ENCODE measurements at places on chromosomes 3 and 15.

GRCh38 chr3:190003681-190004123, 117.0 kb downstream of the P3H2 start:
- no peak for DNase-seq

GRCh38 chr15:72902245-72902918, 118.8 kb upstream of the ADPGK start:
- DNase-seq, result no peak

DNA sequence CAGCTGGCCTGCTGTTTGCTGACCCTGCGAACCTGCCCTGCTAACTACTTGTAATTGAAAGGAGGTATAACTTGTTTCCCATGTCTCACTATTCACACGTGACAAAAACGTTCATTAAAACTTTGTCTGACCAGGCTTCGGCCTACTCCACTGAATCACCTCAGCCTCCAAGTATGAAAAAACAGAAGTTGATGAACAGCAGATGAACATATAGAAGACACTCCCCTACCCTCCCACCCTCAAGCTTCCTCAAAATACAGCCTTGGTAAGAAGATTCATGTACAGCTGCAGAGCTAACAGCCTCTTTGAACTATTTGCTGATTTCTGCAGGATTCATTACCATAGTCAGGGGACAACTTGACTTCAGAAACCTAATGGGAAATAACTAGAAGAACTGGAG, 10.7 kb downstream of the RBM15B start:
- DNase-seq, result no peak

DNA sequence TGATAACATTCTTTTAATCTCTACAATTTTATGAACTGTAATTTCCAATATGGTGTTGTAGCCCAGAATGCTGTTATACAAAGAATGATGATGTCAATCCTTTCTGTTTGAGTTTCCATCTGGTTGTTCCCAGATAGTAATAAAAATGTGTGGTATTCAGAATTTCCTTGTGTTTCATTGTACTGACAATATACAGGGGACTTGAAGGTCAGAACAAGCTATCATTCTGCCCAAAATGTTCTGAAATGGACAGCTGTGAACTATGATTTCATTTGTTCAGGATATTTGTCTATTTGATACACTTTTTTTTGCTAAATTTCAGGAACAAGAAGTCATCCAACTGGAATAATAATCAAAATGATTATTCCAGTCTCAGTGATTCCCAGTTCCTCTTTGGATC, 40.8 kb downstream of the C3orf62 start:
- no peak for DNase-seq

DNA sequence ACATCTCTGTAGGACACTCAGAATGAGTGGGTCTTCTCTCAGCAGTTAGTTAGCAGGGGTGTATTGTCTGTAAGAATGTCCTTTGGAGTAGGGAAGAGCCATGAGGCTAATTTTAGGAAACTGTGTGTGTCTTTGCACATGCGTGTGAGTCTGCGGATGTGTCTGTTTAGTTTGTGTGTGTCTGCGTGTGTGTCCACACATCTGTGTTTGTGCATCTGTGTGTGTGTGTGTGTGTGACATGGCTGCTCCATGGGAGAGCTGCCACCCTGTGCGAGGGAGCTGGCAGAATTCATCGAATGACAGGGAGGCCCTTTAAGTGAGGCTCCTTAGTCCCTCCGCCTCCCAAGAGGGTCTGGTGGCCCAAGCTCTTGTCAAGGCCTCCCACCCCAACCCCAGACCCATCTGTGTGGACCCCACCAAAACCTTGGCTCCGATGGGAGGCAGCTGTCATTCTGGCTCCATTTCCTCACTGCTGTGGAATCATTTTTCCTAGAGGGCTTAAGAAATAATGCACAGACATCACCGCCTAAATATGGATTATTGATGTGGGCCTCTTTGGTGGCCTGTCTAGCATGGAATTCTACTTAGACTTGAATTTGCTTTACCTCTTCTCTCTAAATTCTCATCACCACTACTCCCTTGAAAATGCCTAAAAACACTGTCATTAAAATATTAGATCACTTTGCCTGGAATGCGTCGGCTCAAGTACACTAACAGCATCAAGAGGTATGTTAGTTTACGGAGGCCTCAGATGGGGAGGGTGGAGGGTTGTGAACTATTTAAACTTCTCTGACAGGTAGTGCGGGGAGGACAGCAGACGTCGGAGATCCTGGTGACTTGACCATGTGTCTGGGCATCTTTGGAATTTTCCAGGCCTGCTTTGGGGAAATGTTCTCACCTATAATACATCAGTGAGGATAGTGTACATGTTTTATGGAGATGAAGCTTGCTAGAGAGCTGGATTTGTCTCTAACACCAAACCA, 9.4 kb downstream of the ESYT3 start:
- no peak for DNase-seq

Data from stimulated activated naive CD8-positive, alpha-beta T cell treated with anti-CD3 and anti-CD28 coated beads, Interleukin-15, amount 100 ng/mL, for 72 hours (primary cell).